GDM1 (cell line): ENCODE measurements at places on chromosomes 3 and 15.

- DNase-seq: no peak
Observed at GRCh38 chr15:41950489-41950888, 21.9 kb downstream of the EHD4 start.

DNA sequence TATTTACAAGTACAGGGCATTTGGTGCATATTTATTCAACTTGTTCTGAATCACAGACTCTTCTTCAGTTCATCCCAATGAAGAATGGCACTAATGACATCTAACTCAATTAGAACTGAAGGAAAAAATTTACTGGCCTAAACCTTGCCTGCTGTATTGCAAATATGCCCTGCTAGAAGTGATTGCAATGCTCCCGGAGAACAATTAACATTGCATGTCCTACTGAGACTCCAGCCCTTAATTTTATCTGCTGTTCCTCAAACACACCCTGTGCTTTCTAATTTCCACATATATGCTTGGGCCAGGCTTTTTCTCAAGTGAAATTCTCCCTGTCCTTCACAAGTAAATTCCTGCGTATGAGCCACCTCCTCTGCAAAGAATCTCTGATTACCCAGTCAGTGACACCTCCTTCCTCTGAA, 8.3 kb downstream of the ACKR4 start:
- no peak for DNase-seq

- peak; percentile 23 for DNase-seq
Observed at GRCh38 chr15:78244893-78245292, 10.5 kb upstream of the ACSBG1 start.

DNA sequence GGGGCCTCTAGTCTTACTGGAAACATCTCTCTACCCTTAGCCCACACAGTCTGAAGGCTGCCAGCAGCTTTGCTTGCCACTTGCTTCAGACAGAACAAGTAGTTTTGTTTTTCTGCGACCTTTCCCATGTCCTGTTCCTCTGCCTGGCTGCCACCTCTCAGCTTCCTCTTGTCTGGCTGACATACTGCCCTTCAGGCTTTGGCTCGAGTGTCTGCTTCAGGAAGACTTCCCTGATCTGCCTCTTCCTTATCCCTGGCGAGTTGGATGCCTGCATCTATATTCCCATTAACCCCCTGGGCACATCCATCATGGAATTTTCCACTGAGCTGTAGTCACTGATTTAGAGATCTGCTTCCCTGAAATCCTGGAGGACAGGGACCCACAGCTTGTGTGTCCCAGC, 25.1 kb upstream of the CPNE9 start:
- no peak for DNase-seq

DNA sequence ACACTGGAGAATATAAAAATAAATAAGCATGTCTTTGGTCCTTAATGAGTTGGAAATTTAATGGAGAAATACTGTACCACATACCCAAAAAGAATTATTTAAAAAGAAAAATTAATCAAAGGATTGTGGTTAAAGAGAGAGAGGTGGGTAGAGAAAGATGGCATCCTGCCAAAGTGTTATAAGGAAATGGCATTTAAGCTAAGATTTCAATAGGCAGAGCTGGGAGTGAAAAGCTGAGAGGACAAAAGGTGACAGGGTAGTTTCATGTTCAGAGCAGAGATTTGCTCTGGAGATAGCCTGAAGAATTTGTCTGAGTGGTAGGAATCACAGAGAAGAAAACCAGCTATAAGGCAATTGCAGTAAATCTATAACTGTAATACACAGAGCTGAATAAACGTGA, 181.0 kb downstream of the SI start:
- DNase-seq: no peak

GRCh38 chr3:23406601-23407000, 203.5 kb downstream of the UBE2E2 start:
- no peak for DNase-seq

- no peak for DNase-seq
Observed at GRCh38 chr3:142210608-142211007, 14.8 kb downstream of the GK5 start.

- peak; percentile 53 for DNase-seq
Observed at GRCh38 chr15:78077053-78077870, at the start of gene TBC1D2B. TBC1D2B (minus strand) TSS chr15:78077711; CDS start chr15:78077652, 59 bp downstream.

DNA sequence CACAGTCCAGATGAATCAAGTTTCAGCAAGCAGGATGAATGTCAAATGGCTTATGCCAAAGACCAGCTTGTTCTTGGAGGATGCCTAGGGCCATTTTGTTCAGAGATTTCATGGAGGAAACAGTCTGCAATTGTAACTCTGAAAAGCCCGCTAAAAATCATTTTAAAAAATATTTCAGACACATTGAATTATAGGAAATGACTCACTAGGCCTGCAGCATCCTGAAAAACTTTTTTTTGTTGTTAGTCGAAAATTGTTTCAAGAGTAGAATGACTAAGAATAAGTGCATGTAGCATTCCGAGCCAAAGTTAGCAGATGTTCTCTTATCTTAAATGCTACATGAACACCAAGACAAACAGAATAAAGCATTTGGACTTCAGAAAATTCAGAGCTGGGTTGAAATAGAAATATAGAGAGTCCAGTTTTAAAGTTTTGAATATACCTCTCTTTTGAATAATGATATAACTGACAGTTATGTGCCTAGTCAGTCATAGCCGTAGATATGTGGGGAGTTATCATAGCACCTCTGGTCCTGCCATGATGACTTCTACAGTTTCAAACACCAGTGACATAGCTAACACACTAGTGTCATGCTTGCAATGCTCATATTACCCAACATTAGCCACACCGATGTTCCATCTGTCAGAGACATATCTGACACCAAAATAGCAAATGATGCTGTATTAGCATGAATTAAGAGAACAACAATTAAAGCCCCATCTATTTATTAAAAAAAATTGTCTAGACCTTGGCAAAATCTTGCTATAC, 1462.8 kb upstream of the GBE1 start:
- DNase-seq: no peak

GRCh38 chr3:171977860-171978259, 61.5 kb upstream of the FNDC3B start:
- peak; percentile 52 for DNase-seq

DNA sequence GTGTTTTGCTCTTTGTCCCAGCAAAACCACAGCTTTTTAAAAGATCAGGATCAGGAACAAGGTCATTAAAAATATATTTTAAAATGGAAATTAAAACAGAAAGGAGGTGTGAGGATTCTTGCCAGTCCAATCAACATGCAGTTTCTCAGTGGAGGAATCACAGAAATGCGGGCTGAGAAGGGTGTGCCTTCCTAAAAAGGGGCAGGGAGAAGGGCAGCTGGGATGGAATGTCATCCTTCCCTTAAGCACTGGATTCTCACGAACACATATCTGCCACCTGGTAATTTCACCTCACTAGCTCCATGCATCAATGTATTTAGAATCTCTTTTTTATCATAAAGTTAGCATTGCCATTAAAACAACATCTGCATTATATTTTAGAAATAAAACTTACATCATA, 21.4 kb downstream of the ABI3BP start:
- no peak for DNase-seq

- DNase-seq: no peak
Observed at GRCh38 chr15:81213982-81214381, 17.3 kb downstream of the IL16 start.
